ENCODE measurements at places on chromosomes 5 and 9. TPM values are rescaled to one million over a fixed set of nuclear protein-coding genes. Genes with fewer than 3 reads are reported as not detected.

The SPAAR gene
- polyA plus RNA-seq: not detected

The PFN3 gene
- polyA plus RNA-seq: not detected

The MZB1 gene
- 3.5 TPM for polyA plus RNA-seq

The FOXD4L5 gene
- not detected for polyA plus RNA-seq

The SPEF2 gene
- 5.5 TPM for polyA plus RNA-seq

The TTLL11 gene
- 6.2 TPM for polyA plus RNA-seq
